Left hindlimb (tissue), 1 donor: ENCODE measurements at places on chromosomes 7 and 10.

DNA sequence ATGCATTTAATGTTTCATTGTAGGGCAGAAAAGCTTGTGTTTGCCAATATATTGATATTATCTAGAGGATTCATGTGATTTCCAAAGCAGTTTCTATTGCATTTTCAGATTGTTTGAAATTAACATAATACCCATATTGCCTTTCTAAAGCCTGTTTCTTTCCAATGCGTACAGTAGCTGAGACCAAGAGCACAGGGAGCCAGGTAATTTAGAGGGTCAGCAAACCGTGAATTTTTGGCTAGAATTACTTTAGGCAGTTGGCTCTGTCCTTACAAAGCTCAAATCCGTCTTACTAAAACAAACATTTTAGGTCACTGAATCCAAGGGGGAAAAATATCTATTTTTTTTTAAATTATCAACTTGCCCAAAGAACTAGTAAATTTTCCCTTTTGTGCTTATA lies 604.9 kb upstream of the ADARB2 start:
- DNase-seq: no peak

- no peak for DNase-seq
Measured at GRCh38 chr10:119149729-119150128, 15.8 kb downstream of the SFXN4 start.

DNA sequence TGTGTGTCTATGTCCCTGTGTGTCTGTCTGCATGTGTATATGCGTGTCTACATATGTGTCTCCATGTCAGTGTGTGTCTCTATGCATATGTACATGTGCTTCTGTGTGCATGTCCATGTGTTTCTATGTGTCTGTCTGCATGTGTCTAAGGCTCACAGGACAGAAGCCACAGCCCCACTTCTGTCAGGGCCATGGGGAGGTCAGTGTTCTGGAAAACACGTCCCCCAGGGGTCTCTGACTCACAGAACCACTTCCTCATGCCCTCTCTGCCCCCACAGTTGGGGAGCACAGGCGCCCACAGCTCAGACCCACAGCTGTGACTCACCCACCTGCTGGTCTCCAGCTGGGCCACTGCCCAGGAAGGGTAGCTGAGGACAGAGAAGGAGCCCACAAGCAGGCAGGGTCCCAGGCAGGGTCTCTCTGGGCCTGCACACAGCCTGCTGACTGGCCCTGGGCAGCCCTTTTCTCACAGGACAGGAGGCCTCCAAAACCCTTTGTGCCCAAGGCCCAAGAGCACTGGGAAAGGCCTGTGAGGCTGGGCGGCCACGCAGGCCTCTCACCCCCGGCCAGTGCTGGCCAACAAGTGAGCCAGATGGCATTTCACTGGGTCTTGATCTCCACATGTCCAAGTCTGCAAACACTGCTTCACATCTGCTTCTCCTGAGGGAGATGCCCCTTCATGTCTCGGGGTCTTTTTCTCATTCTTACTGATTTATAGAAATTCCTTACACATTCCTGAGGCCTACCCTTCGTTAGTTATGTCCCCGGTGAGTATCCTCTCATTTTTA lies 102.9 kb upstream of the FAM20C start:
- DNase-seq: peak; percentile 75

DNA sequence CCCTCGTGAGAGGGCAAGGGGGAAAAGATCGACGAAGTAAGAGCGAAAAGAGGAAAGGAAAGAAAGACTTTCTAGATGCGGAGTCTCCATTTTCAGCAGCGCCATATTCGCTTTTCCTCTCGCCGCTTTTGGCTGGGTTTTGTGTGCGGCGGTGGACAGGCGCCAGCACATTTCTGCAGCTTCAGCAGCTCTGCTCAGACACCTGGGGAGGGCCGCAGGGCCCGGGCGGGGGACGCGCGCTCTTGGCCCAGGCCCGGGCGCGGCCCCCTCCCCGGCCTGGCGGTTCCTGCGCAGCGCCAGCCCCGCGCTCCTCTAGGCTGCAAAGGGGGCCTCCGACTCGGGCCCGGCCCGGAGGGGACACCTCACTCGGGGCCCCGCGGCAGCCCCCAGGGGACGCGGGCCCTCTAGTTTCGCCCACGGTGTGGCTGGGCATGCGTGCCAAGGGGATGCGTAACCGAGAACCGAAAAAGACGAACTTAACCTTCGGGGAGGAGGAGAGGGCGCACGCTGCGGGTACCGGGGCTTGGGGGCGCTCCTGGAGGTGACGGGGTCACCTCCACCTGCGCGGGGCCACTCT lies 34.5 kb upstream of the EBLN1 start:
- peak; percentile 81 for DNase-seq

- no peak for DNase-seq
Measured at GRCh38 chr7:105268056-105268455, 120.7 kb downstream of the SRPK2 start.

GRCh38 chr10:129888784-129889616 lies 75.1 kb downstream of the EBF3 start:
- DNase-seq: peak; percentile 75

DNA sequence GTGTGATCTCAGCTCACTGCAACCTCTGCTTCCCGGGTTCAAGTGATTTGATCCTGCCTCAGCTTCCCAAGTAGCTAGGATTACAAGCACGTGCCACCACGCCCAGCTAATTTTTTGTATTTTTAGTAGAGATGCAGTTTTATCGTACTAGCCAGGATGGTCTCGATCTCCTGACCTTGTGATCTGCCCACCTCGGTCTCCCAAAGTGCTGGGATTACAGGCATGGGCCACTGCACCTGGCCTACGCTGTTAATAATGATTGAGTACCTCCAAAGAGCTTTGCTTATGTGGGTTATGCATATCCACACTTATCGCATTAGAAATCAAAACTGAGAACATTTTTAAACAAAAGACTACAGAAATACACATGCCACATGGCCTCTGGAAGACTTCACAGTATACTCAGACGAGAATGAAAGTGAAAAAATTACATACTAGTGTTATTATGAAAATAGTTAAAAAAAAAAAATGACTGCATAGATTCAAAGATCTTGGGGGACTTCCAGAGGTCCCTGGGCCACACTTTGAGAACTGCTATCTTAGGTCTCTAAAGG lies 25.4 kb downstream of the RPP38 start:
- no peak for DNase-seq

DNA sequence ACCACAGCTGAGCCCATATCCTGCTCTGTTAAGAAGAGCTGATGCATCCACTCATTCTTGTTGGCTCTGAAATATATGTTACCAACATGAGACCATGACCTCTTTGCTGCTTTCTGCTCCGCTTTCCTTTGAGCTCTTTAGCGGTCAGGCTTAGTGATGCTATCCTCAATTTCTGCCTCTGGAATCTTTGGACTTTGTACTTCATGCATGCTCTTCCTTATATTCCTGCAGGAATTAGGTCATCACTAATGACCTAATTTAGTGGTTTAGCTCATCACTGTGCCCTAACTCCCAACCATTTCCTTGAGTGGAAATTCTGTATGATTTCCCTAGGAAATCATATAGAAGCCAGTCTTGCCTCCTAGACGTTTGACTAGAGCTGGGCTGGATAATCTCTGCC lies 119.5 kb downstream of the AOAH start:
- DNase-seq: no peak

GRCh38 chr10:43980313-43980712 lies 331.6 kb upstream of the ZNF32 start:
- no peak for DNase-seq
